ENCODE measurements at places on chromosomes 4 and X. TPM values are rescaled to one million over a fixed set of nuclear protein-coding genes. Genes with fewer than 3 reads are reported as not detected.
A peak's percentile ranks its signal among the peaks of the same experiment; 100 is the strongest.

DNA sequence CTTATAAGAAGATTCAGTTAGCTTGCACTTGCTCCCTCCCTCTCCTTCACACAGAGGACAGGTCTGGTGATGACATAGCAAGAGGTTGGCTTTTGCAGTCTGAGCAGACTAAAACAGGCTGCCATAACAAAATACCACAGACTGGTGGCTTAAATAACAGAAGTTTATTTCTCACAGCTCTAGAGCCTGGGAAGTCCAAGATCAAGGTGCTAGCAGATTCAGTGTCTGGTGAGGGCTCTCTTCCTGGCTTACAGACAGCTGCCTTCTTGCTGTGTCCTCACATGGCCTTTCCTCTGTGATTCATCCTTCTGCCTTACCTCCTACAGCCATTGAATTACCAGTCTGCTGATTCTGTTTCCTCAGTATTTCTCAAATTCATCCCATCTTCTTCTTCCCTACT lies 13.1 kb downstream of the RP2 start:
- H3K27me3 ChIP-seq, result peaks cover 5% of the 10 kb centered on the region
- no peak overlapping the region for H3K4me3 ChIP-seq
- no peaks in the 10 kb centered on the region for H3K4me1 ChIP-seq
- no peaks in the 10 kb centered on the region for H3K36me3 ChIP-seq

DNA sequence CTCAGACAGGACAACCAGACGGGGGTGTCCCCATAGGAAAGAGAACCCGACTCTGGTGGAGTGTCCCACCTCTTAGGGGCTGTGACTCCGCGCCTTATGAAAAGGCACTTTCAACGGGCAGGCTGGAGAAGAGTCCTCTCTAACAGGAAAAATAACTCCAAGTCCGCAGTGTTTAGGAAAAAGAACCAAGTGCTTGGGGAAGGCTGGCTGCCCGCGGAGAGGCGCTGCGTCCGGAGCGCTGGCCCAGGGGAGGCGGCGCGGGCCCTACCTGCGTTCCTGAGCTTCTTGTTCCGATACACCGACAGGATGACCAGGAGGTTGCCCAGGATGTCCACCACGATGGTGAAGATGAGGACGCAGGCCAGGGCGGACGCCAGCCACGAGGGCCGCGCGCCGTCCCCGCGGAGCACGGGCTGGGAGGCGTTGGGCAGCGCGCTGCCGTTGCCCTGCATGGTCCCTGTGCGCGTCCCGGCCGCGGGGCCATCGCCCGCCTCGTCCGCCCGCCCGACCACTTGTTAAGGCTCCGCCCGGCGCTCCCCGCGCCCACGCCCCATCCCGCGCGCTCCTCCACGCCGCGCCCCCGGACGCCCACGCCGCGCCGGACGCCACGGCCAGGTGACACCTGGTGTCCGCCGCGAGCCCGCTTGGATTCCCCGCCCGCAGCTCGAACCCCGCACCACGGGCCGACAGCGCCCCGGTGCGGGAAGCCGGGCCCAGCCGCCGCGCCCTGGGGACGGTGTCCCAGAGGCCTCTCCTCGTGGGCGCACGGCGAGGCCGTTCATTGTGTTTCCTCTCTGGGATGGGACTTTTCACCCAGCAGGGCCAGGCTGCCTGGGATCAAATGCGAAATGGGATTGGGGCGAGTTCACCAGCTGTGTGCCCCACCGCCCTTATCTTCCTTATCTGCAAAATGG lies at the start of gene MTNR1A:
MTNR1A (minus strand) TSS at position 654 of the 914 bp plus-strand sequence; CDS start at position 452, 202 bp downstream.
- DNase-seq, result peak; percentile 5
- no peak within 1 kb of the TSS for H3K27ac ChIP-seq
- H3K27me3 ChIP-seq, result peaks cover 20% of the 10 kb centered on the region
- H3K36me3 ChIP-seq, result no peaks in the 10 kb centered on the region
- peak within 1 kb of the TSS; percentile 26 for H3K4me3 ChIP-seq

DNA sequence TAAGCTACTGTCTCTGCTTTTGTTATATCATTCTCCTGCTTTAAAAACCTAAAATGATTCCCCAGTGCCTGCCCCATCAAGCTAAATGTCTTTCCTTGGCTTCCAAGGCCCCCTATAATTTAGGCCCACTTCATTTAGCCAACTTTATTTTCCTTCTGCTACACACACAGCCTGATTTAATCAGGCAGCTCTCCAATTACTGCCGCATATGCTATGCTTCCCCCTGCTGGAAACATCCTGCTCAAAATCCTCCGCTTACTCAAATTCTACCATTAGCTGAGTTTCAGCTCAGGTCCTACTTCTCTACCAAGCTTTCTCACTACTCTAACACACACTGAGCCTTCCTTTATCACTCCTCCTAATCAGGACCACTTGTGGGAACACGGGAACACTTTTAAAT lies 17.0 kb downstream of the LAMP2 start:
- H3K27ac ChIP-seq, result no peak overlapping the region
- H3K27me3 ChIP-seq, result no peaks in the 10 kb centered on the region
- H3K4me1 ChIP-seq, result no peaks in the 10 kb centered on the region
- DNase-seq, result peak; percentile 78
- H3K36me3 ChIP-seq, result peaks cover 2% of the 10 kb centered on the region

GRCh38 chr4:163815776-163816175 lies 321.3 kb downstream of the TMA16 start:
- no peak overlapping the region for H3K27ac ChIP-seq
- no peaks in the 10 kb centered on the region for H3K4me1 ChIP-seq
- no peak overlapping the region for H3K4me3 ChIP-seq
- H3K36me3 ChIP-seq, result no peaks in the 10 kb centered on the region
- H3K27me3 ChIP-seq, result no peaks in the 10 kb centered on the region
- peak; percentile 5 for DNase-seq

DNA sequence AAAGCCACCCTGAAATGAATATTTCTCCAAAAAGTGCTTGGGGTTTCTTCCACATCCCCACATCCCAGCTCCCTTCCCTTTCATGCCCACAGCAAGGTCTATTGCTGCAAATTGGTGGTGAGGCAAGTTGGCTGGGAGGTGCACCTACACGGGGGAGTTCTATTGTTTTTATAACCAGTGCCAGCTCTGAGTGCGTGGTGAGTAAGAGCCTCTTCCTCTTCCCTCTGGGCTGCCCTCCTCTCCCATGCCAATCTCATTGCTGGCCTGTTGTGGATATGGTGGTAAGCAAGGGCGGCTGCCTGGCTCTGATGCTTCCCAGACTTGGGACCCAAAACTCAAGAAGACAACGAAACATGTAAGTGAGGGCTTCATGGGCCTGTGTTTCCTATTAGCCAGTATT lies 204.3 kb downstream of the SHROOM3 start:
- DNase-seq, result no peak
- H3K4me3 ChIP-seq, result no peak overlapping the region
- no peak overlapping the region for H3K27ac ChIP-seq
- H3K27me3 ChIP-seq, result no peaks in the 10 kb centered on the region
- H3K36me3 ChIP-seq, result no peaks in the 10 kb centered on the region
- peaks cover 8% of the 10 kb centered on the region for H3K4me1 ChIP-seq

- H3K4me1 ChIP-seq, result no peaks in the 10 kb centered on the region
- H3K4me3 ChIP-seq, result no peak overlapping the region
- DNase-seq, result no peak
- no peaks in the 10 kb centered on the region for H3K36me3 ChIP-seq
- no peaks in the 10 kb centered on the region for H3K27me3 ChIP-seq
- no peak overlapping the region for H3K27ac ChIP-seq
Observed at GRCh38 chr4:13903061-13903460, 275.5 kb upstream of the BOD1L1 start.

- DNase-seq, result no peak
- H3K36me3 ChIP-seq, result no peaks in the 10 kb centered on the region
- H3K4me3 ChIP-seq, result no peak overlapping the region
- peak overlapping the region; percentile 7 for H3K27ac ChIP-seq
Observed at GRCh38 chrX:69028761-69029120, 136.5 kb downstream of the PJA1 start.

DNA sequence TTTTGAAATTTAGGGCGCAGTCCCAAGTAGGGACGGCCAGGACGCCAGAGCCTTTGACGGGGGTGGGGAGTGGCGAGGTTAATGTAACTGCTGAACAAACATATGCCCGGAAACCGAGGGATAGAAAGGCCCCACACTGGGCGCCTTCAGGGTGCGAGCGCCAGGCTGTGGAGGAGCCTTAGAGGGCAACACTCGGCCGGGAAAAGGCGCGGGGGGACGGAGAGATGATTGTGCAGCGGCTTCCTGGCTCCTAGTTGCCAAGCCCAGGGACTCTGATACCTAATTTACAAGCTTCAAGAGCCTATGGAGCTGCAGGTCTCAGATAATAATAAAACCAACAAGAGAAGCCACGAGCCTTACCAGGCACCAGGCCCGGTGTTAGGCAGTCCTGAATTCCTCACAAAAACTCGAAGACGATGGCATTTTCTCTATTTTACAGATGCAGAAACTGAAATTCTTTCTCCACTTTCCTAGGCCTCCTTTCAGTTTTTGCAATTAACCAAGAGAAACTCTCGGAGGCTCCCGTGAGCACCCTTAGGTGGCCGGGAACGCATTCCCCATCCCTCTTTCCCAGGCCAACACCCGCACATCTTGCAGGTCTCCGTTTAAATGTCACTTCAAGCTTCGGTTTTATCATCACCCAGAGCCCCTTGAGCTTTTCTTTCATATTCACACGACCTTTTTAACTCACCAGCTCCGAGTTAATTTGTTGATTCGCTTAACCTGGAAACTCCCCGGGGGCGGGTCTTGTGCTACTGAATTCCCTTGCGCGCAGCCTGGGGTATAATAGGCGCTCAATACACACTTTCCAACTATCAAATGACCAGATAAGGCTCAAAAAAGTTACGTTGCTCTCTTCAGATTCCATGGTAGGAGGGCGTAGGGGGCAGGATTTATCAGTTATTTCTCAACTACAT lies 6.4 kb upstream of the GSX2 start:
- no peak overlapping the region for H3K27ac ChIP-seq
- H3K27me3 ChIP-seq, result peaks cover 86% of the 10 kb centered on the region
- peaks cover 17% of the 10 kb centered on the region for H3K4me1 ChIP-seq
- DNase-seq, result no peak

DNA sequence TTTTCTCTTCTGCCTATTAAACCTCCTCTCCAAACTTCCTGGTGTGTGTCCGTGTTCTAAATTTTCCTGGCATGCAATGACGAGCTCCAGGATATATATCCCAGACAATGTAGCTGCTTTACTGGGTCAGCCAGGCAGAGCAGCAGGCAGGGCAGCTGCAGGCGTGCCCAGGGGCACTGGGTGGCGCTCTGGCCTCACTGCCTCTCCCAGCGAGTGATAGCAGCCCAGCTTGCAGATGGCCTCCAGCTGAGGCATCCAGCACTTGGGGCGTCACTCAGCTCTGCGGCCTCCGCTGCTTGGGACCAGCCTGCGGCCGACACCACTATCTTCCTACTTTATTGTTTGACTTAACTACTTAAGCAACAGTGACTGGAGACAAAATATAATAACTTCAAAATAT lies 23.0 kb upstream of the UBA6 start:
- no peak for DNase-seq
- H3K4me3 ChIP-seq, result no peak overlapping the region
- no peak overlapping the region for H3K27ac ChIP-seq

DNA sequence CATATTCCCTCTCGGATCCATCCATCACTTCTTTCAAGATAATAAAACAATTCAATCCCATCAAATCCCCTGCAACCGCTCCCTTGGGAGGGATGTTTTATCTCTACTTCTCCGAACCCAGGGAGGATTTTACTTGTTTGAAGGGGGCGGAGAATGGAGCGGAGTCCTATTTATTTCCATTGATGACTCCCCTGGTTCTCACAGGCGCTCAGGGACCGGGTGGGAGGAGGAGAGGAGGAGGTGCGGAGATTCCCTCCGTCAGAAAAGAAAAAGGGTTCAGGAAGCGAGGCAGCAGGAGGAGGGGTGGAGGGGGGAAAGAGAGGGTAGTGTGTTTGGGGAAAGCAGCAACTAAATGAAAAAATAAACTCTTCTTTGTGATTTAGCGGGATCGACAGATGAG lies 2.1 kb downstream of the NDNF start:
- peak overlapping the region; percentile 22 for H3K27ac ChIP-seq
- H3K27me3 ChIP-seq, result peaks cover 41% of the 10 kb centered on the region
- DNase-seq, result peak; percentile 32
- H3K4me1 ChIP-seq, result peaks cover 20% of the 10 kb centered on the region
- peak overlapping the region; percentile 59 for H3K4me3 ChIP-seq
- no peaks in the 10 kb centered on the region for H3K36me3 ChIP-seq

- H3K4me1 ChIP-seq, result peaks cover 2% of the 10 kb centered on the region
- H3K4me3 ChIP-seq, result no peak overlapping the region
- H3K36me3 ChIP-seq, result no peaks in the 10 kb centered on the region
- peak overlapping the region; percentile 42 for H3K27ac ChIP-seq
- H3K27me3 ChIP-seq, result no peaks in the 10 kb centered on the region
Observed at GRCh38 chrX:1500701-1501624, 36.0 kb downstream of the P2RY8 start.

GRCh38 chrX:41026702-41027078 lies 58.6 kb upstream of the USP9X start:
- H3K36me3 ChIP-seq, result no peaks in the 10 kb centered on the region
- no peak for DNase-seq

DNA sequence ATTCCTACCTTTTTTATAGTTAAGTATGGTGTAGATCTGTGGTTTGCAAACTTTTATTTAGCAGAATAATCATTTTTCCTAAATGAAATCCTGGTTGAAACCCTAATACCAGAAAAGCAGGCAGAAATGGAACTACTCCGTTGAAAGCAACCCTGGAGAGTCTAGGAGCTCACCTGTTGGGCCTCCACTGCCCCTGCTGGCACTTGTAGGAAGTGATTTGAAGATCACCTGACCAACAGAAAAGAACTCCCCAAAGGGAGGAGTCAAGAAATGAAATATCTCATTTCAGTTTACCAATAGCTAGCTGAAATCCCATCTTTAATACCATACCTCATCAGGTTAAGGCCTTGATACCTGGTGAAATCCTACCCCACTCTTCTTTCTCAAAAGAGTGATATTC lies 277.1 kb downstream of the KLHL13 start:
- peaks cover 3% of the 10 kb centered on the region for H3K27me3 ChIP-seq
- no peaks in the 10 kb centered on the region for H3K36me3 ChIP-seq
- H3K4me3 ChIP-seq, result no peak overlapping the region

GRCh38 chr4:139247241-139247640 lies 32.8 kb downstream of the MGARP start:
- peaks cover 3% of the 10 kb centered on the region for H3K4me1 ChIP-seq
- no peak for DNase-seq
- H3K4me3 ChIP-seq, result no peak overlapping the region
- H3K27ac ChIP-seq, result no peak overlapping the region
- no peaks in the 10 kb centered on the region for H3K27me3 ChIP-seq
- no peaks in the 10 kb centered on the region for H3K36me3 ChIP-seq

- no peak overlapping the region for H3K4me3 ChIP-seq
- H3K36me3 ChIP-seq, result no peaks in the 10 kb centered on the region
- H3K4me1 ChIP-seq, result no peaks in the 10 kb centered on the region
Observed at GRCh38 chr4:105305019-105305836, 158.6 kb downstream of the TET2 start.

GRCh38 chr4:107130157-107130556 lies 94.0 kb upstream of the DKK2 start:
- no peaks in the 10 kb centered on the region for H3K36me3 ChIP-seq
- no peaks in the 10 kb centered on the region for H3K27me3 ChIP-seq
- DNase-seq, result no peak

Gene PYURF
- 67.0 TPM for polyA plus RNA-seq

Gene RLIM
- polyA plus RNA-seq, result 17.1 TPM

Gene C4orf51
- not detected for polyA plus RNA-seq

Gene PLAC1
- 2.3 TPM for polyA plus RNA-seq

Gene AFM
- polyA plus RNA-seq, result not detected

Gene CXCL9
- 0.05 TPM for polyA plus RNA-seq

Gene SLC4A4
- polyA plus RNA-seq, result 10.4 TPM

Gene PWWP3B
- polyA plus RNA-seq, result 21.6 TPM

Measured in muscle of leg (tissue), 16 donors.